ENCODE measurements at places on chromosomes 2 and 18.

DNA sequence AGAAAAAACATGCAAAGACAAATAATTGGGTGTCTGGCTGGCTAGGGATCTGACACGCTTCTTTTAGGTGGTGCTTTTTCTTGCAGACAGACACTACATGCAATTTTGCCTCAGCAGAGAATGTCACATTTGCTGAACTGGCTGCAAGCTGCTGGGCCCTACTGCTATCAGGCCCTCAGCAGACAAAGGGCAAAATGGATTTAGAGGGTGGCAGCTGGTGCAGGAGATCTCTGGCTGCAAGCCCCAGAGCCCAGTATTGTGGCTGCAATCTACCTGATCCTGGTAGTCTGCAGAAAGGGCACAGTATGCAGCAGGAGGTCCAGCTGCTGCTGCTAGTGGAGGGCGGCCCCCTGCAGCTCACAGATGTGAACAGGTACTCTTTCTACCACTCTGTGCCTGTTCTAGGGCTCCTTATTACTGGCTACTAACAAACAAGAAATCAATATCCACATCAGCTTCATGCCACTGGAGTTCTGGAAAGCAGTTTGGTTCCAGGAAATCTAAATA is 796.7 kb upstream of the CELF4 start:
- no peak for DNase-seq

DNA sequence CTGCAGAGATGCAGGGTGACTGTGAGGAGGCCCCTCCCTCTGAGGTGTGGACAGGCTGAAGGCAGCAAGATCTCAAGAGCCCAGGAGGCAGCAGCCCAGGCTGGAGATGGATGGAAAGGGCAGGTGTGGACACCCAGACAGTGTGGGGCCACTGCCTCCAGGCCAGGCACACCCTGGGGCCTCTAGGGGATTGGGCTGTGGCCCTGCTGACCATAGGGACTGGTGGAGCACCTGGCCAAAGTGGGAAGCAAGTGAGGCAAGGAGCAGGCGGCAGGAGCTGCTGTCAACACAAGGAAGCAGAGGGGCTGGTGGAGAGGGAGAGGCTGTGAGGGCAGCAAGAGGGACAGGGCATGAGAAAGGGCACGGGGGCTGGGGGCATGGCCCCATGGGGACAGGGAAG is 10.8 kb downstream of the SNED1 start:
- DNase-seq: no peak

DNA sequence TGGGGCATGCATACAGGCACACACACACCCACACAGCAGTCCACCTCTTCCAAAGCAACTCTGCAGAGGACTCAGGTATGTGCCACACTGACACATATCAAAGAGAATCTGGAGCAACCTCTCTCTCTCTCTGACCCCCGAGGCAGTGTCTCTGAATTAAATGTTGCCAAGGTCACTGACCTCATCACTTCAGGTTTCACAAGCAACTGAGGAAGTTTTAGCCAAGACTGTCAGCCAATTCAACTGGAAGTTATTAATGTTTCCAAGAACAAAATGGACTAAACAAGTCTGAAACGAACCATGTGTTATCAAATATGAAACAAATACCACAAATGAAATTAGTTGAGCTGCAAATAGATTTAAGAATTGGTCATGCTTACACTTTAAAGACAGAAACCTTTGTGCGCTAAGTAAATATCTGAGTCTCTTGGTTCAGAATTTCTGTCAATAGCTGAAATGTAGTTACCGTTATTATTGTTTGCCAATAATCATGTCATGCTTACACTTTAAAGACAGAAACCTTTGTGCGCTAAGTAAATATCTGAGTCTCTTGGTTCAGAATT is 86.1 kb downstream of the SLC25A12 start:
- no peak for DNase-seq

DNA sequence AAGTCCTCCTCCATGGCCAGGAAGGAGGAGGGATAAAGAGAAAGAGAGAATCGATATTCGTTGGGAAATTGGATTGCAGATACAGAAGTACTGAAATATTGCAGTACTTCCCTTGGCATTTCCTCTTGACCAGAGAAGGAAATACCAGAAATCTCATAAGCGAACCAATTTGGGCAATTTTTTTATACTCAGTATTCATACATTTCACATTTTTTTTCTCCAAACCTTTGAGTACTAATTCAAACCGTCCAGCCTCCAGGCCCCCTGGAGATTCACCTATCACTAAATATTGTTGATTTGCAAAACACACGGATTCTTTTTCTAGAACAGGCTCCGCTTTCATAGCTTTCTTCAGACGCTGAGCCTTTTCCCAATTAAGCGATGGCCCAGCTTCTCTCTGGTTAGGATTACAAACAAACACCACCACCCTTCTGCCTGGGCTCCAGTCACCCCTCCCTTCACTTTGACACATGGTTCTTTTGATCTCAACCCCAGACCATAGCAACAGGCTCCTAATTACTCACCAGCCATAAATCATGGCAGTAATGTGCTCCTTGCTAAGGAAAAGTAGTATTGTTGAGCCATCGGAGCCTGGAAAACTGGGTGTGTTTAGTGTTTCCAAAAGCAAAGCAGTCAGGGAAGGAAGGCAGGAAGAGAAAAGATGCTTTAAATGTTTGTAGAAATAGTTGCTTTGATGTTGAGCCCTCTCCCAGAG is 138.4 kb upstream of the CCDC68 start:
- no peak for DNase-seq

DNA sequence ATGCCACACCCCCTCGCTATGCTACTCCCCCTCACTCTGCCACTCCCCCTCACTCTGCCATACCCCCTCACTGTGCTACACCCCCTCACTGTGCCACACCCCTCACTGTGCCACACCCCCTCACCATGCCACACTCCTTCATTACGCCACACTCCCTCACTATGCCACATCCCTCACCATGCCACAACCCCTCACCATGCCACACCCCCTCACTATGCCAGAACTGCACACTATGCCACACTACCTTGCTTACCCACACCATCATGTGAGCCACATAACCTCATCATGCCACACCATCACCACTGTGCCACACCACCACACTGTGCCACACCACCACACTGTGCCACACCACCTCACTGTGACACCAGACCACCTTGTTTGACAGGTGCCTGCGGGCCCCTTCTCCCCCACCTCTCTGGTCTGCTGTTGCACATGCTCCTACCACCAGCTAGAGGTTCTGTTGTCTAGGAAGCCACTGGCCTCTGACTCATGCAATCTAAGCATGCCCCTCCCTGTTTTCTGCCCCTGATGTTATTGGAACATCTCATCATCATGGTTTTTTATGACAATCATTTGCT is 22.0 kb downstream of the MARCHF4 start:
- DNase-seq: peak; percentile 44

DNA sequence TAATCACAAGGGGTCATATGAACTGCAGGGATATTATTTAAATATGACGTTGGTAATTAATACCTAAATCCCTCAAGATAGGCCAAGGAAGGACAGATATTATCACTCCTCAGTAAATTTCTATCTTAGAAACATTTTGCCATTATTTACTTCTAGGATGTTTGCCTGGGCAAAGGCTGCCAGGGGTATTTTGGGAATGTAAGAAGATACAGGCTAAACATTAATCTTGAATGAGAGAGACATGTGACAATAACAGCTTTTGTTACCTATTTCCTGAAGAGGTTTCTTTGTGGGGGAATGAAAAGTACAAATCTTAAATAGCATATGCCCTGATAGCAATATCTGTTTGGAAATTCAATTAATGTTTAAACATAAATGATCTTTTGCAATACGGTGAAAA is 756 bp upstream of the CCDC195 start:
- no peak for DNase-seq

DNA sequence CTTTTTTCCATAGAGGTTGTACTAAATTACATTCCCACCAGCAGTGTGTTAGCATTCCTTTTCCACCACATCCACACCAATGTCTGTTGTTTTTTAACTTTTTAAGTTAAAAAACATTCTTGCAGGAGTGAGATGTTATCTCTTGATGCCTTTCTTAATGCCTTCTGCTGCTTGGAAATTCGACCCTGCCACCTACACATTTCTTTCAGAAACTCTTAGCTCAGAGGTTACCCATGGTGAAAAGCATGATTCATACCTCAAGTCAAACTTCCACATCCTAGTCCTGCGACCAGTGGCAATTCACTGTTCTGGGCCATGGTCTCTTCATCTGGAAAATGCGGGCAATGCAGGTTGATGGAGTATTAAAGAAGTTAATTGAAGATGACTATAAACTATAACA is 12.7 kb upstream of the HNMT start:
- DNase-seq: no peak

DNA sequence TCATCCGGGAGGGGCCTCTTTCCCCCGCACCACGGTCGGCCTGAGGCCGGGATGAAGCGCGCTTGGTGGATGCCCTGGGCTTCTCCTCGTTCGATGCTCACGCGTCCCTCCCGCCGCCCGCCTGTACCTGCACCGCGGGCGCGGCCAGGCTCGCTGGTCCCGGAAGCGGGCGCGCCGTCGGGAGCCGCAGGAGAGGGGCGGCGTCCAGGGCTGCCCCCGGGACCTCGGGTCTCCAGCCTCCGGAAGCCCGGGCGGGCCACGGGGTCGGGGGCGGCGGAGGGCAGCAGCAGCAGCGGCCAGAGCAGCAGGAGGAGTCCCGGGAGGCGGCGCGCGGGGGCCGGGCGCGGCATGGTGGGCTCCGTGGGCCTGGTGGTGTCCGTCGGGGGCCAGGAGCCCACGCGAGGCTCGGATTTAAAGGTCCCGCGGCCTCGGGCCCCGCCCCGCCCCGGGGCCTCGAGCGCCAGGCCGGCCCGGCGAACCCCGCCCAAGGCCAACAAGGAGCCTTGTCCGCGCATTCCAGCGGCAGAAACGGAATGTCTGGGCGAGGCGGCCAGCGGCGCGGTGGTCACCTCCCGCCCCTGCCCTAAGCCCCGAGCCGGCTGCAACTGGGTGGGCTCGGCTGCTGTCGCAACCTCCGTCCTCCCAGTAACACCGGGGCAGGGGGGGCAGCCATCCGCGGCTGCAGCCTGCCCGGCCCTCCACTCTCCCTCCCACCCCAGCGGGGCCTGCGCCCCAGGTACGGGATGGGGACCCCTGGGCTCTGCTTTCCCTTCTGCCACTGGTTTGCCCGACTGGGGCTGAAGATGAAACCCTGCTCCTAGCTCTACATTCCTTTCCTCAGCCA is at the start of gene MATN3:
Gene MATN3 (minus strand): TSS at position 387 of the 844 bp plus-strand sequence. CDS start 37 bp downstream, at position 350.
- DNase-seq: no peak

- no peak for DNase-seq
These were observed 164.8 kb downstream of the ARHGAP15 start for GRCh38 chr2:143294068-143294467.

DNA sequence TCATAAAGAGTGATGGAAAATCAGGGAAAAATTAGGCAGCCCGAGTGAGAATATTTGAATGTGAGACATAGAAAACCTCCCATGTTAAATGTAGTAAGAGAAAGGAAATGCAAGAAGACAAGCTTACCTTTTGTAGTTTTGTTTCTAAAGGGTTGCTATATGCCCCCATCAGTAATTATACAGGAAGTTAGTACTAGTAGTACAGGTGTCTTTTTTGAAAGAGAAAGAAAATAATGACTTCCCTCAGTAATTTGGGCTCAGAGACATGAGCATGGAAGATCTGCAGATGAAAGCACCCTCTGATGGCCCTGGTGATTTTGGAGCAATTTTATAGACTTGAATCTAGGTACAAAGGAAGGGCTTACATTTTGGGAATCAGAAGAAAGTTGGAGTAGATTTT is 80.8 kb downstream of the RHBDD1 start:
- DNase-seq: no peak

DNA sequence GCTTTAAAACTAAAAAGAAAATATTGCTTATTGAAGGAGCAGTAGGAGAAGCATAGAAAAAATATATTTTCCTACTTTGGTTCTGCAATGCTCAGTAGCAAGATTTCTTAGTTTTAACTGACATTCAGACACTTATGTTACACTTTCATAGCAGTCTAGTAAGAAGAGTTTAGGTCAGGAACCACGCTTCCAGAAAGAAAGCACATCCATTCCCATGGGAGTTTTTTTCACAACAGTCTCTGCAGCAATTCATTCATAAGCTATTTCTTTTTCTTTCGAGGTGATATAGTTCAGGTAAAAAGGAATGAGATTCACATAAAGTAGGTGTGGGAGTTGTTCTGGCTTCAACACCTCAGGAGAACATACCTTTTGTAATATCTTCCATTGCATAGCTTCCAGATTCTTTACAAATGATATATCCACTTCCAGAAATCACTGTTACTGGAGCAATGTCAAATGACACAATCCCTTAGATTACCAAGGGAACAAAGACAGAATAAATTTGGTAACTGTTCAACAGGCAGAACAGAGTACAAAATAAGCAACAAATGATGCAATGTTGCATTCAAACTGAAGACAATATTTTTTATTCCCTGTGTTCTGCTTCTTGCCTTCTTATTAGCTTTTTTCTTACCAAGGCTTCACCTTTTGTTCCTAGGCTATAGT is 95.2 kb upstream of the GULP1 start:
- DNase-seq: no peak

GRCh38 chr18:9694174-9694573 is 13.9 kb upstream of the RAB31 start:
- DNase-seq: no peak

- DNase-seq: peak; percentile 11
These were observed 367.7 kb upstream of the NETO1 start for GRCh38 chr18:73235491-73235890.

GRCh38 chr18:51235009-51235789 is 37.7 kb upstream of the MEX3C start:
- DNase-seq: peak; percentile 73

DNA sequence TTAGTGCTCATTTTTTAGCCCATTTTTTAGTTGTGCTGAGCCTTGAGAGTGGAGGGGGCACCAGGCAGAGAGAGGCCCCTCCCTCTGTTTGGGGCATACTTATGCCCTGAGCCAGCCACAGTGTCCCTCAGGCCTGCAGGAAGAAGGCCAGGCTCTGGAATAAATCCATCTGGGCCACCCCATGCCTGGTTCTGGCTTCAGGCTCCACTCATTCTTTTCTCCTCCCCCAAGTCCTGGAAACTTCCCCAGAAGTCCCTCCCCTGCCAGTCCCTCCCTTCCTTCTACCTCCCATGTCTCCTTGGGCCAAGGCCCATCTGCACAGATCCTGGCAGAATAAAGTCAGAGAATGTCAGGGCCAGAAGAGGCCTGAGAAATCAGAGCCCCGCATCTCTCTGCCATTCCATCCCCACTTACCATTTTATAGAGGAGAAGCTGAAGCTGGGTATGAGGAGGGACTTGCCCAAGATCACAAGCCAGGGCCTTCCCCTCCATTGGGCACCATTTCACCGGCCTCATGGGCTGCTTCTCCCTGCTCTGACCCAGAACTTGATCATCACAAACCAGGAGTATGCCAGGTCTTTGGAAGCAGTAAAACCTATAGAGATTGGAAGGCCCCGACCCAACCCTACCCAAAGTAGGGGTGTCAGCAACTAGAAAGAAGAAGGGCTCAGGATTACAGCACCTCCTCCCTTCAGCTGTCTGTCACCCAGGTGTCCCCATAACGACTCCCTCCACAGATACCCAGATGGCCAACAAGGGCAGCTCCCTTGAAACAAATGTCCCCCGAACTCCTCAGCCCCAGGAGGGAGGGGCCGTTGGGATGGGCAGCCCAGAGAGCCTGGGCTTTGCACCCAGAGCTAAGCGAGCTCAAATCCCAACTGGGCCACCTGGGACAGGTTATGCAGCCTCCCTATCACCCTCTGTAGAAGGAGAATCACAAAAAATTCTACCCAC is 108.4 kb downstream of the POLR1A start:
- DNase-seq: no peak
